ENCODE measurements at places on chromosomes 6 and 20.

DNA sequence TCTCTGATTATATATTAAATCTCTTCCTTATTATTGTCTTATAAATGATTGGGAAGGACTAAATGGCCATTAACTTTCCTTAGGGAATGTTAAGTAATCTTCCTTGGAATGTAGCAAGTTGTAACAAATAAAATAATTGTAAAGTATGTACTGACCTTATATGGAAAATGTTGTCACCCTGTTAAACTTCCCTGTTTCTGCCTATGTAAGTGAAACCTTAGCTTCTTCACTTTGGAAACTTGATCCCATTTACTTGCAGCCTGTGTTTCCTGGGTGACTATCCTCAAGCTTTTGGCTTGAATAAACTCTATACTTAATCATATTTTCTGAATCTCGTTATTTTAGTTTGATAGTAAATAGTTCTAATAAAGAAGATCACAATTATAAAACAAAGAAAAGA is 519.5 kb upstream of the PTCHD4 start:
- no peaks in the 10 kb centered on the region for H3K36me3 ChIP-seq
- no peak for DNase-seq
- no peaks in the 10 kb centered on the region for H3K4me1 ChIP-seq
- no peak overlapping the region for H3K4me3 ChIP-seq
- H3K27me3 ChIP-seq = no peaks in the 10 kb centered on the region

- no peaks in the 10 kb centered on the region for H3K4me1 ChIP-seq
- H3K27ac ChIP-seq = no peak overlapping the region
- H3K4me3 ChIP-seq = no peak overlapping the region
Observed at GRCh38 chr20:12976720-12977309, 32.0 kb upstream of the SPTLC3 start.

- peak; percentile 70 for DNase-seq
- no peak overlapping the region for H3K4me3 ChIP-seq
- H3K4me1 ChIP-seq = peaks cover 46% of the 10 kb centered on the region
- H3K36me3 ChIP-seq = no peaks in the 10 kb centered on the region
- H3K27ac ChIP-seq = peak overlapping the region; percentile 75
- no peaks in the 10 kb centered on the region for H3K27me3 ChIP-seq
Observed at GRCh38 chr6:158653577-158654354, 3.9 kb downstream of the SYTL3 start.

- H3K4me3 ChIP-seq = no peak overlapping the region
- H3K36me3 ChIP-seq = no peaks in the 10 kb centered on the region
- H3K4me1 ChIP-seq = no peaks in the 10 kb centered on the region
- DNase-seq = no peak
Observed at GRCh38 chr6:83231146-83231545, 38.0 kb downstream of the RWDD2A start.

DNA sequence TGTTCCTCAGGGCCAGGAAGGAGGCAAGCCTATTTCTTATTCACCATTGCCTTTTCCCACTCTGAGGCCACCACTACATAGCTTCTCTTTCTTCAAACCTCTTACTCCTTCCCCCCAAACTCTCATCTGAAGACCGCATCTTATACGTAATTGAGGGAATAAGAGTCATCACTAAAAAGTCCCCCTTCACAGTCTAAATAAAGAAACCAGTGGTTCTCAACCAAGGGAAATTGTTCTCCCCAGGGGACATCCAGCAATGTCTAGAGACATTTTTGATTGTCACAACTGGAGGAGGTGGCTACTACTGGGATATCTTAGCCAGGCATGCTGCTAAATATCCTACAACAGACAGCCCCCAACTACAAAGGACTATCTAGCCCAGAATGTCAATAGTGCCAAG is 327.6 kb upstream of the CNR1 start:
- DNase-seq = no peak
- no peaks in the 10 kb centered on the region for H3K4me1 ChIP-seq
- no peak overlapping the region for H3K27ac ChIP-seq
- H3K36me3 ChIP-seq = no peaks in the 10 kb centered on the region
- no peak overlapping the region for H3K4me3 ChIP-seq

DNA sequence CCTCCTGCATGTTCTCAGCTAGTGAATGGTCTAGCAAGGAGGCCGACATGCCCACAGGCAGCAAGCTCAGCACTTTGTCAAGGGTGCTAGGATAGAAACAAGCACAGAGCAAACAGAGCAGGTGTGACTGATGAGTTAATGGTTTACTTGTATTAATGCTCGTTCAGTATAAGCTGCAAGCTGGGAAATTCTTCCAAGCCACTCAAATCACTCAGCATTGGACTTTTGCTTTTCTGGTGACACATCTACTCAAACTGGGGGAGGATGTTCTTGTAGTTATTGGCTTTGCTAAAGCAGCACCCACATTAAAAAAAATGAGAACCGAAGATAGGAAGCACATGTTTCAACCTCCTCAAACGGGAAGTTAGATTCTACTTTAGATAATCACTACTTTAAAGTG is 43.1 kb upstream of the NEDD9 start:
- DNase-seq = no peak
- H3K27me3 ChIP-seq = no peaks in the 10 kb centered on the region
- H3K36me3 ChIP-seq = no peaks in the 10 kb centered on the region
- no peak overlapping the region for H3K4me3 ChIP-seq

All from lower lobe of right lung (tissue), 2 donors.